ENCODE measurements at places on chromosomes 11 and 22.

GRCh38 chr22:29753808-29754657 lies 12.8 kb downstream of the ZMAT5 start:
- DNase-seq, result no peak

DNA sequence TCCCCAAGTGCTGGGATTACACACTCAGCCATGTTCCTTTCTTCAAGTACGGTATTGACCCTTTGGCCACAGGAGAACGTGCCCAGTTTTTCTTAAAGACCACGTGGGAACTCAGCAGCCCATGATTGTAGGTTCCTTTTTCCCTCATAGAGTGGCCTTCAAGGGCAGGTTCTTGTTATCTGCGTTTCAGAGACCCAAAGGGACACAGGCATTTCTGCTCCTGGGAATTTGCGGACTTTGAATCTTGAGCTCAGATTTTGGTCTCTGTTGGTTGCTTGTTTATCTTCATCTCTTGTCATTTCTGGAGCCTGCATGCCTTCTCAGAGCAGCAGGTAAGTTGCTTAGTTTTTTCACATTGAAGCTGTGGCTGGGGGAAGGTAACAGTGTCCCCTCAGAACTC lies 12.0 kb downstream of the MARK2 start:
- DNase-seq, result no peak

DNA sequence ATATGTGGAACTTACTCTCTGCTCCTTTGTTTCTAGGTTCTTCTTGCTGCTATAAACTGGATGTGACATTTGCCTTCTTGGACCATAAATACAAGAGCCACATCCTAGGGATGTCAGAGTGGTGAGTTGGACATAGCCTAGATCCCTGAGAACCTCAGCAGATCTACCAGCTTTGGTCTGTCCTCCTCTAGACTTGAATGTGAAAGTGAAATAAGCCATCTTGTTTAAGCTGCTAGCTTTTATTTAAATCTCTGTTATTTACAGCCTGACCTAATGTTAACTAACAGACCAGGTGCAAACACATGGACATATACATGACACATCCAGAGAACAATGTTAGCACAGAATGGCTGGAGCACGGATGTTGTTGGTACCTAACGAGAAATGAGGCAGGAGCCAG lies 36.0 kb downstream of the SLN start:
- DNase-seq, result no peak

- no peak for DNase-seq
Observed at GRCh38 chr11:130404727-130405126, 23.7 kb downstream of the ADAMTS8 start.

GRCh38 chr22:48840112-48840949 lies 987.3 kb downstream of the BRD1 start:
- DNase-seq, result no peak

DNA sequence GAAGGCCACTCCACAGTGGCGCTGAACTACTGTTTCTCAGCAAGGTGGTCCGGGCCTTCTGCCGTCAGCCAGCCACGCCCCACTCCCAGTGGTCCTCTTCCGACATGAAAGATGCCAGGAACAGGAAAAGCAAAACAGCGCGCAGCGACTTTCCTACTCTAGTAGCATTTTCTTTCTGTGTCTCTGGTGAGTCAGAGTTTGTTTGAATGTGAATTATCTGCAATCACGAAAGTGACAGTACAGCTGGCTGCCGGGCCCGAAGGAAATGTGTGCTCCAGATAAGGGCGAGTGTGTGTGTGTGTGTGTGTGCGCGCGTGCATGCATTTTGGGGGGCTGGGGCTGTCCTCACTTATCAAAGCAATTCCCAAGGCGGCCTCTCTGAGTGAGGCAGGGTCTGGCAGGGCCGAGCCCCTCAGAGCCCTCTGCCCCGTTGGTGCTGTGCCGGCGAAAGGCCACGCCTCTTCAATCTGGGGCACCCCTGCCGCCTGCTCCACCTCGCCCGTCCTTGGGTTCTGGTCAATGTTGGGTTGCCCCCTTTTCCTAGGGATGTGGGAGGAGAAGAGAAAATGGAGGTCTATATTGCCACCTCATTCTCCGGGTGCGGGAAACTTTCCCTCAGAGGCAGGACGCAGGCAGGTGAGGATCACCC lies 288.5 kb downstream of the KIRREL3 start:
- DNase-seq, result no peak

- no peak for DNase-seq
Observed at GRCh38 chr11:134862105-134862502, 450.1 kb upstream of the B3GAT1 start.

DNA sequence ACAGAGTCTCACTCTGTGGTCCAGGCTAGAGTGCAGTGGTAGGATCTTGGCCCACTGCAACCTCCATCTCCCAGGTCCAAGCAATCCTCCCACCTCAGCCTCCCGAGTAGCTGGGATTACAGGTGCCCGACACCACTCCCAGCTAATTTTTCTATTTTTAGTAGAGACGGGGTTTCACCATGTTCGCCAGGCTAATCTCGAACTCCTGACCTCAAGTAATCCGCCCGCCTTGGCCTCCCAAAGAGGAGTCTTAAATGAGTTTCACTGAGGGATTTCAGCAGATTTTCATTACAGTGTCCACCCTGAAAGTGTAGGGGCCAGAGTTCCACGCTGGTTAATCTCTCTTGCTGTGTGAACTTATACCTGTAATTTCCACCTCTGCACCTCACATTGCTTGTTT lies 412 bp upstream of the RPS3 start:
- DNase-seq, result no peak

GRCh38 chr11:118200901-118201680 lies 23.7 kb downstream of the JAML start:
- DNase-seq, result no peak

- no peak for DNase-seq
Observed at GRCh38 chr11:36333468-36333867, 37.4 kb downstream of the PRR5L start.

- no peak for DNase-seq
Observed at GRCh38 chr11:117563556-117563955, 233.5 kb downstream of the DSCAML1 start.

DNA sequence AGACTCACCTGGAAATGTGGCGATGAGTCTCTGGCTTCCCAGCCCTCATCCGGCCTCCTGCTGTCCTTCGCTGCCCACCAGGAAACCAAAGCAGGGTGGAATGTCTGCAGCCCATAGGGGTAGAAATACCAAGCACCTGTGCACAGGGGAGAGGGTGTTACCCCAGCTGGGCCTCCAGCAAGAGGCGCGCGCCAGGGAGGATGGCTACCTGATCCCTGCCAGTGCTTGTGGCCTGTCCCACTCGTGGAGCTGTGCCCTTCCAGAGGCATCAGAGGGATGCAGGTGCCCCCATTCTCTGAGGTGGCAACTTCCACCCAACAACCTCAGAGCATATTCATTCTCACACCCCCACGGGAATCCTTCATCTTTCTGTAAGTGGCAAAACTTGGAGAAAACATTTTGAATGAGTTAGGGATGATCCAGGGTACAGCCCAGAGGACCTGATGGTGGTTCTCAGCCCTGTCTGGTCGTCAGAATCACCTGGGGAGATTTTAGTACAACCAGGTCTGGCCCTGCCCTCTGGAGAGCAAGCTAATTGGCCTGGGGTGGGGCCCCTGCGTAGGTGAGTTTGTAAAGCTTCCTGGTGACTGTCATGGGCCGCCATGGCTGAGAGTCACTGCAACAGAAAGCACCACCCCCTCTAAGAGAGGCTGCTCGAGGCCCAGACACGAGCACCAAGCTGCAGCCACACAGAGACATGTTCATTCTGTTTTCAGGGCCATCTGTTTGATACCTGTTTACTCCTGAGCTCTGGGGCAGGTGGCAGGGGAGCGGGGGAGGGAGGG lies 9.9 kb downstream of the SUN2 start:
- DNase-seq, result no peak

- DNase-seq, result no peak
Observed at GRCh38 chr11:59437770-59438169, 1.5 kb downstream of the OR5A1 start.

GRCh38 chr11:8156877-8157276 lies 11.9 kb downstream of the RIC3 start:
- DNase-seq, result no peak

DNA sequence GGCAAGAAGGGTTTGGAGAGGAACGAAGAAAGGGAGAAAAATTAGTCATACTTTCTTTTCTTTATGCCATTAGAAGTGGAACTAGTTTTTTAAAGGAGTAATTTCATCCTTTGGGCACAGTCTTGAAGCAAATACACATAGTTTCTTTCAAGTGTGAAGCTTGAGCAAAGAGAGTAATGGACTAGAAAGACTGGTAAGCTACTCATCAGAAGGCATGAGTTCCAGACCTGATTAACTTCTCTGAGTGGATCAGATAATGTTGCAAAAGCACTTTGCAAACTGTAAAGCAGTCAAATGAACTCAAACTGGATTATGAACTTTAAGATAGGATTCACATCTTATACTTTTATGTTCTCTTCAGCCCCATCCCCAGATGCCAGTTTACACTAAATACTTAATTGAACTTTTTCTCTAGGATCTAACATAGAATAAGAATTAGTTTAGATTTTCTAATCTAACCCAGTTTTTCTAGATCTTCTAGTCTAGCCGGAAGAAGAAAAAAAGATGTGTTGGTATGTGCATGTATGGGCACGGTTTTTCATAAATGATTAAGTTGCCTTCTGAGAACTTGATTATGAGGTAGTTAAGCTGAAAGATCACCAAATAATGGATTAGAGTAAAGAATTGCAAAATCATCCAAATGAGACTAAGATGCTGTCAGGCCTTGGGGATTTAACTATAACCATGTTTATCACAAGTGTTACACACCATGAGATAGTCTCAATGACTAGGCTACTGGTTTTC lies 2.5 kb downstream of the DDIAS start:
- no peak for DNase-seq

GRCh38 chr11:64711138-64711955 lies 11.7 kb downstream of the NRXN2 start:
- no peak for DNase-seq

GRCh38 chr11:131254254-131254653 lies 116.2 kb upstream of the NTM start:
- no peak for DNase-seq

DNA sequence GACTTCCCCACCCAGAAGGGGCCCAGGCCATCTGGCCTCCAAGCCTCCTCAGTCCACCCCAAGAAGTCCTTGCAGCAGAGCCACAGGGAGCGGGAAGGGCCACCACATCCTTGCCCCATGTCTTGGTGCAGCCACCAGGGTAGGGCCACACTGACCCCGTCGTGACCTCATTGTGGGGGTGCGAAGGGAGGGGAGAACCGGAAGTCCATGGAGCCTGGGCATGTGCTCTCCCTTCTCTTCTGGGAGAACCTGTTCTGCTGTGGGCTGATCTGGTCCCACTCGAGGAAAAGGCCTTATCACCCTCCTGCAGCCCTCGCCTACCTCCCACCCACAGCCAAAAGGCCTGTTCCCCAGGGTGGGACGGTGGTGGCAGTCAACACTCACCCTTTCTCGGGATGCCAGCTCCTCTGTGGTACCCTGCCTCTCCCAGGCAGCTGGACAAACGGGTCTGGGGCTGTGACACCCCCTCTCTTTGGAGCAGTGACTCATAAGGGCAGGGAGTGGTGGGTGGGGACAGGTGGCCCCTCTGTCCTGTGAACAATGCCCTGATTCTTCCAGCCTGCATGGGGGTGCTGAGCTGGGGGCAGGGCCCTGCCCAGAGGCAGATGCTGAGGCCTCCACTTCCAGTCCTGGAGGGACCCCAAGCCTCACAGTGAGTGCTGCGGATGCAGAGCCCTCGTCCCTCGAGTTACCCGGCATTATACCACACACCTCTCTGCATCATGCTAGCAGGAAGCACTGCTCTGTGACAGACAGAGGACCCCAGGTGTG lies 14.6 kb upstream of the CTSD start:
- DNase-seq, result no peak

GRCh38 chr11:94576306-94576705 lies 9.1 kb downstream of the PIWIL4 start:
- no peak for DNase-seq

- no peak for DNase-seq
Observed at GRCh38 chr11:70668204-70669202, 270.2 kb downstream of the CTTN start.

- no peak for DNase-seq
Observed at GRCh38 chr11:108817976-108818375, 153.1 kb downstream of the DDX10 start.

GRCh38 chr11:94469416-94469815 lies 24.2 kb downstream of the MRE11 start:
- no peak for DNase-seq

DNA sequence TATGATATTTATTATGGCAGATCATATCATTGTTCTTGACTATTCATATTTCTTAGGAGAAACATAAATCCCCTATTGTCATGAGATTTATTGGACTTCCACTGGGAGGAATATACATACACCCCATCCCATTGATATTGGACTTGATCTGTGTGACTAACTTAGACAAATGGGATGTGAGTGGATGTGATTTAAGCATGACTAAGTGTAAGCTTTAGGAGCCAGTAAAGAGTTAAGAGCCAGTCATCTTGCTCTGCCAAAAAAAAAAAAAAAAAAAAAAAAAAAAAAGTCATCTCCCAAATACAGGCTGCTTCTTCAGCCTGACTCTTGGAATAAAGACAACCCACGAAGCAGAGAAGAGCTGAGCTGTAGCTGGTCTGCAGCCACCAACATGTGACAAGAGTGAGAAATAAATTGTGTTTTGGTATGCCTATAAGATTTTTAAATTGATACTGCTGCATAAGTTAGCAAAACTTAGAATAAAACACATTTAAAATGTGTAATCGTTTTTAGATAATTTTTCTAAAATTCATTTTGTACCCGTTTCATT lies 595.0 kb upstream of the LRRC4C start:
- no peak for DNase-seq

DNA sequence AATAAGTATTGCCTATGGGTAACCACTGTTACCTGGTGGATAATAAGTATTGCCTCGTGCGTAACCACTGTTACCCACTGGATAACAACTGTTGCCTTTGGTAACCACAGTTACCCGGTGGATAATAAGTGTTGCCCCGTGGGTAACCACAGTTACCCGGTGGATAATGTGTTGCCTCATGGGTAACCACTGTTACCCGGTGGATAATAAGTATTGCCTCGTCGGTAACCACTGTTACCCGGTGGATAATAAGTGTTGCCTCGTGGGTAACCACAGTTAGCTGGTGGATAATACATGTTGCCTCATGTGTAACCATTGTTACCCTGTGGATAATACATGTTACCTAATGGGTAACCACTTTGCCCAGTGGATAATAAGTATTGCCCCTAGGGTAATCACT lies 9.8 kb upstream of the NXPE4 start:
- DNase-seq, result no peak

DNA sequence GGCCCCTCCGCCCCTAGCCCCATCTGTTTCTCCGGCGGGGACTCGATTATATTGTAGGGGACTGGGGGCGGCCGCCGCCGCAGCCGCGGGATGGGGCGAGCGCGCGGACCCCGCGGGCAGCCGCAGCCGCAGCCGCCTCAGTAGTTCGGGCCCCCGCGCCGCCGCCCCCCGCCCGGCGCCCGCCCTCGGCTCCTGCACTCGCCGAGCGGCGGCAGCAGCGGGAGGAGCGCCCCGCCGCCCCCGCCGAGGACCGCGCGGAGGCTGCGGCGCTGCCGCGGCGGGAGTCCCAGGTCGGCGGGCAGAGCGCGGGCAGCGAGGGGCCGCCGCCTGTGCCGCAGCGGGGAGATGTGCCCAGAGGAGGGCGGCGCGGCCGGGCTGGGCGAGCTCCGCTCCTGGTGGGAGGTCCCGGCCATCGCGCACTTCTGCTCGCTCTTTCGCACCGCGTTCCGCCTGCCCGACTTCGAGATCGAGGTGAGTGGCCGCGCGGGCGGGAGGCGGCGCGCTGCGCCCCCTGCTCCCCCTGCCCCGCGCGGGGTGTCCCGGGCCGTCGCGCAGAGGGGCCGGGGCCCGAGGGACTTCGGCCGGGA lies at the start of gene CECR2:
Gene CECR2, plus strand, starts transcription at position 22 of the 587 bp plus-strand sequence. Its CDS starts 324 bp downstream, at position 346.
- no peak for DNase-seq
